ENCODE measurements at places on chromosomes 5 and 9. TPM values are rescaled to one million over a fixed set of nuclear protein-coding genes. Genes with fewer than 3 reads are reported as not detected.

Gene RXRA
- 28.4 TPM for total RNA-seq

Gene MEF2C
- total RNA-seq: 88.1 TPM

Gene PRDM9
- total RNA-seq: not detected

Gene NTNG2
- total RNA-seq: 0.10 TPM

Gene CARTPT
- not detected for total RNA-seq

Gene C5orf58
- not detected for total RNA-seq

Gene DMGDH
- total RNA-seq: 0.33 TPM

Gene IL3
- total RNA-seq: not detected

Gene FBXL7
- total RNA-seq: 22.2 TPM

Gene TOR2A
- 9.2 TPM for total RNA-seq

Gene DBH
- total RNA-seq: not detected

Gene SPATA31D4
- total RNA-seq: not detected

Gene SPINK7
- not detected for total RNA-seq

Gene CCDC180
- total RNA-seq: 2.2 TPM

Gene PLAC8L1
- total RNA-seq: 0.29 TPM

Gene PCDHGB1
- 0.96 TPM for total RNA-seq

Gene SGCD
- total RNA-seq: 0.19 TPM

Gene PCDHGA10
- total RNA-seq: 9.6 TPM

Gene BARHL1
- not detected for total RNA-seq

Gene ACOT12
- total RNA-seq: not detected

Gene TRAF1
- 1.3 TPM for total RNA-seq

Gene HRCT1
- total RNA-seq: 4.6 TPM

Gene PCDHGB6
- 6.2 TPM for total RNA-seq

Gene TRPM6
- total RNA-seq: 0.38 TPM

Gene PCDHA9
- under 0.01 TPM for total RNA-seq

Gene ITGA2
- total RNA-seq: 159 TPM

Gene IRX2
- not detected for total RNA-seq
